Activated CD4-positive, alpha-beta memory T cell treated with anti-CD3 and anti-CD28 coated beads, Interleukin-2, amount 10 ng/mL, durations not matched to agents 7 days and 5 days (primary cell): ENCODE measurements at places on chromosomes 12 and 14.

GRCh38 chr14:50758305-50758704 lies 72.7 kb downstream of the NIN start:
- H3K4me1 ChIP-seq: peaks cover 11% of the 10 kb centered on the region
- H3K27ac ChIP-seq: no peak overlapping the region
- H3K36me3 ChIP-seq: peaks cover 47% of the 10 kb centered on the region
- no peak for DNase-seq
- no peaks in the 10 kb centered on the region for H3K27me3 ChIP-seq

- H3K27ac ChIP-seq: no peak overlapping the region
- H3K36me3 ChIP-seq: no peaks in the 10 kb centered on the region
- no peak for DNase-seq
Observed at GRCh38 chr14:25411781-25412757, 362.1 kb upstream of the STXBP6 start.

- H3K4me1 ChIP-seq: peaks cover 2% of the 10 kb centered on the region
- H3K4me3 ChIP-seq: no peak within 1 kb of the TSS
- H3K36me3 ChIP-seq: no peaks in the 10 kb centered on the region
- H3K27ac ChIP-seq: no peak within 1 kb of the TSS
- H3K27me3 ChIP-seq: peaks cover 3% of the 10 kb centered on the region
- DNase-seq: no peak
Observed at GRCh38 chr14:23376482-23377197, at the start of gene CMTM5. Gene CMTM5, plus strand, starts transcription at chr14:23377046. Its CDS starts 206 bp downstream, at chr14:23377252.

GRCh38 chr12:82527165-82527780 lies 159.4 kb upstream of the TMTC2 start:
- no peaks in the 10 kb centered on the region for H3K4me1 ChIP-seq
- H3K36me3 ChIP-seq: no peaks in the 10 kb centered on the region
- peaks cover 15% of the 10 kb centered on the region for H3K27me3 ChIP-seq
- no peak overlapping the region for H3K27ac ChIP-seq
- no peak overlapping the region for H3K4me3 ChIP-seq

DNA sequence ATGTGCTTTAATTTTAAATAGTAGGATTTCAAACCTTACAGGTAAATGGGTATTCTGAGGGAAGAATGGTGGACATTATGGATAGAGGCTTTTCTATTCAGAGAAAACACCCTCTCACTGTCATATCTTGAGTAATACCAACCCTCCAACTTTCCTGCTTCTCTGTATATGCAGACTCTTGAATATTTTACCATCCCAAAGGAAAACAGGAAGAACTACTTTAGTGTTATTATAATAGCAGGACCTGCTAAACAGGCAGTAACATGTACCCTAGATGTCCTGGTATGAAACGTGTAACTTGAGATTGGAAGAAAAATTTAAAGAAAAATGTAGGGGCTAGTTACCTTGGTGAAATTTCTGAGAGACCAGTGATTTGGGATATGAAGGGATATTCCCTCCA lies 82.9 kb upstream of the TRHDE start:
- no peak for DNase-seq
- H3K4me3 ChIP-seq: no peak overlapping the region
- no peaks in the 10 kb centered on the region for H3K27me3 ChIP-seq
- no peaks in the 10 kb centered on the region for H3K4me1 ChIP-seq
- H3K27ac ChIP-seq: no peak overlapping the region
- H3K36me3 ChIP-seq: no peaks in the 10 kb centered on the region

DNA sequence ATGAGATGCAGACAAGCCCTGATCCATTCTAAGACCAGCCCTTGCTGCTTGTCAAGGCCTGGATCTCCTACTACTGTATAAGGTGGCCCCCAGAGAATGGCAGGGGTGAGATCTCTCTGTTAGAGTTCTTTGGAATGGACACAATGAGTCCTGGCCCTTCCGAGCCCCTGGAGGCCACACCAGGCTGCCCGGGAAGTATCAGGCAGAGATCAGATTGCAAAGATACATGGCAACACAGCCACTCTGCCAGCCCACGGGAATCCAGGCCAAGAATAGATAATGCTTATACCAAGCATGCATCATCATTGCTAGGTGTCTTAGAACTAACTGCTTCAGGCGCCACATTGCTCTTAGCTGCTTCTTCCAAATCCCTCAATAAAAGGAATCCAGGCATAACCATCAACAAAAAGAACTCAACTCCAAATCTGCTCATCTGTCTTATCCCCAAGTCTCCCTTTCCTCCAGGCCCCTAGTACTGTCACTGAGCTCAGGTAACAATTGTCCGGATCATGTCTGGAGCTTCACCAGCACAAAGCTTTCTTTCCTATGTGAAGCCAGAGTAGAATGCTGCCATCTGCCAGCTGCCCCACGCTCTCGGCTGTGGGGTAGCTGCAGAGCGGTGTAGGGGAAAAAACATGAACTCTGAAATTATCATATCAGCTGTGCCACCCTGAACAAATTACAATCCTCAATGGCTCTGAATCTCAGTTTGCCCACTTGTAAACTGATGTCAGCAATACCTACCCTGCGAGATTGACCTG lies 5.5 kb upstream of the VASH1 start:
- H3K36me3 ChIP-seq: no peaks in the 10 kb centered on the region
- H3K4me3 ChIP-seq: no peak overlapping the region
- no peak for DNase-seq
- H3K27me3 ChIP-seq: peaks cover 33% of the 10 kb centered on the region
- H3K4me1 ChIP-seq: peaks cover 3% of the 10 kb centered on the region

- no peak overlapping the region for H3K27ac ChIP-seq
- no peak overlapping the region for H3K4me3 ChIP-seq
- no peak for DNase-seq
- no peaks in the 10 kb centered on the region for H3K27me3 ChIP-seq
- peaks cover 10% of the 10 kb centered on the region for H3K36me3 ChIP-seq
- peaks cover 20% of the 10 kb centered on the region for H3K4me1 ChIP-seq
Observed at GRCh38 chr14:98122527-98122926, 1149.5 kb downstream of the BCL11B start.

- DNase-seq: no peak
- H3K27ac ChIP-seq: no peak overlapping the region
Observed at GRCh38 chr12:113240395-113240794, 19.1 kb downstream of the TPCN1 start.

DNA sequence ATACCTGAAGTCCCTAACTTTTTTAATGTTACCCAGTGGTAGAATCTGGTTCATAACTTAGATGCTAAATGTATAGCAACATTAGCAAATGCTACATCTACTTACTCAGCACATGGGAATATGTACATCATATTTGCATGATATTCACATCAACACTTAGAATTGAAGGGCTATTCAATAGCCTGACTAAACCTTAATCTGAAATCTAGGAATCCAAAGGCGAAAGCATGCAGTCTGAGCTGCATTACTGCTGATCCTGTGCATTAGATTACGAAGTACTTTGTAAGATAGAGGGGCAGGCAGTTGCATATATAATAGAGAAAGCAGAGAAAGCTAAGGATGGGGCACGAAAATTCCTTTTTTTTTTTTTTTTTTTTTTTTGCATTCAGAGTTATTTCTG lies 40.4 kb downstream of the SLC38A4 start:
- H3K36me3 ChIP-seq: no peaks in the 10 kb centered on the region
- DNase-seq: no peak
- H3K27me3 ChIP-seq: peaks cover 19% of the 10 kb centered on the region
- no peaks in the 10 kb centered on the region for H3K4me1 ChIP-seq
- no peak overlapping the region for H3K4me3 ChIP-seq
- no peak overlapping the region for H3K27ac ChIP-seq

DNA sequence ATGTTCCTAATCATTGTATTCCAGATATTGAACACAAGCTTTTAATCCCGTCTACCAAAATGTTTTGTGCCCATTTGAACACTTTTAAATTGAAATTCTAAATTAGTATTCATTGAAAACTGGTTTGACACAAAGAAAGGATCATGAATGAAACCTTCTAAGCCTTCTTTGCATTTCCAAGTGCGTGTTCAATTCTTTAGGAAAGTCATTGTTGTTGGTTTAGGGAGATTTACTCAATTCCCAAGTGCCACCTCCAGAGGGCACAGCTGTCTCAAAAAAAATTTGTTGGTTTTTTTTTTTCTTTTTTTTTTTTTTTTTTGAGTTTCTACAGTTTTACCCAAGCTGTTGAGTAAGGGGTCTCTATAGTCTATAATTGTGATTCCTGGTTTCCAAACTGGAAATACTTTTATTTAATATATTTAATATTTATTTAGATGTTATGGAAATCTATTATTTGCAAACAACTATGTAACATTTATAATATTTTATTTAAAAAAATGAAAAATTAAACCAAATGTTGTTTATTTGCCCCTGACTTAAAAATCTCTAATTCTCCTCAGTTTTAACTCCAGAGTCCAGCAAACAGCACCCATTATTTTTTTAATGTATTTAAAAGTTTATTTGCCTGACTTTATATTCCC lies 79.9 kb downstream of the NEDD1 start:
- H3K4me3 ChIP-seq: no peak overlapping the region
- H3K4me1 ChIP-seq: peaks cover 4% of the 10 kb centered on the region
- H3K27me3 ChIP-seq: peaks cover 35% of the 10 kb centered on the region
- H3K36me3 ChIP-seq: no peaks in the 10 kb centered on the region
- DNase-seq: no peak

DNA sequence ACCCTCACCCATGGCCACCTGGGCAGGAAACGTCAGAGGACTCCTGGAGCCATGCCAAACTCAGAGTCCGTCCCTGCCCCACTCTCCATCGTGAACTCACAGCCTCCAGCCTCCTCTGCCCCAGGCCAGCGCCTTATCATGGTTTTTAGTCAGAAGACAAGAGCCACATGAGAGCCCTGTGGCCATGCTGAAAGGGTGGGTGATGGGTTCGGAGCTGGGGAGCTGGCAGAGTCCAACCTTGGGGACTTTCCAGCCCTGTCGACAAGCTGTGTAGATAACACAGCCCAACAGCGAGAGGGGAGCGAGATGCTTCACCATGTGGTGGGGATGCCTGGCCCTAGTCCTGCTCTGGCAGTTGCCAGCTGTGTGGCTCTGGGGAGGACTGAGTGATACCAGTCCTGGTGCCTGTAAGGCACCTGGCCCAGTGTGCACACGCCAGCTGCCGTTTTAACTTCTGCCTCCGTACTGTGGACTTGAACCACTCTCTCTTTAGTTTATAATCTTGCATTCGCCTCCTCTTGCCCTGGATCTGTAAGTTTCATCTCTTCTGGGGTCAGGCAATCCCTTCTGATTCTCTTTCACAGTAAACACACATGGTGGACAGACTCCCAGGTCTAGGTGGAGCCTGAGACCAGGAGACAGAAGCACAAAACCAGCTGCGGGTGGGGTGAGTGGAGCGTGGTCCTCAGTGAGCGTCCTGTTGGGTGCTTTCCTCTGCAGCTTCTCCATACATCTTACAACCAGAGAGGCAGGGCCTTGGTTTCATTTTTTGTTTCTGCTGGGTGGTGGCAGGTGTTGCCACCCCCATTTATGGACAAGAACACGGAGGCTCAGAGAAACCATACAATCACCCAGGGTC lies 55.3 kb downstream of the RIN3 start:
- H3K4me3 ChIP-seq: no peak overlapping the region
- no peak for DNase-seq
- peaks cover 22% of the 10 kb centered on the region for H3K36me3 ChIP-seq
- peaks cover 24% of the 10 kb centered on the region for H3K4me1 ChIP-seq

DNA sequence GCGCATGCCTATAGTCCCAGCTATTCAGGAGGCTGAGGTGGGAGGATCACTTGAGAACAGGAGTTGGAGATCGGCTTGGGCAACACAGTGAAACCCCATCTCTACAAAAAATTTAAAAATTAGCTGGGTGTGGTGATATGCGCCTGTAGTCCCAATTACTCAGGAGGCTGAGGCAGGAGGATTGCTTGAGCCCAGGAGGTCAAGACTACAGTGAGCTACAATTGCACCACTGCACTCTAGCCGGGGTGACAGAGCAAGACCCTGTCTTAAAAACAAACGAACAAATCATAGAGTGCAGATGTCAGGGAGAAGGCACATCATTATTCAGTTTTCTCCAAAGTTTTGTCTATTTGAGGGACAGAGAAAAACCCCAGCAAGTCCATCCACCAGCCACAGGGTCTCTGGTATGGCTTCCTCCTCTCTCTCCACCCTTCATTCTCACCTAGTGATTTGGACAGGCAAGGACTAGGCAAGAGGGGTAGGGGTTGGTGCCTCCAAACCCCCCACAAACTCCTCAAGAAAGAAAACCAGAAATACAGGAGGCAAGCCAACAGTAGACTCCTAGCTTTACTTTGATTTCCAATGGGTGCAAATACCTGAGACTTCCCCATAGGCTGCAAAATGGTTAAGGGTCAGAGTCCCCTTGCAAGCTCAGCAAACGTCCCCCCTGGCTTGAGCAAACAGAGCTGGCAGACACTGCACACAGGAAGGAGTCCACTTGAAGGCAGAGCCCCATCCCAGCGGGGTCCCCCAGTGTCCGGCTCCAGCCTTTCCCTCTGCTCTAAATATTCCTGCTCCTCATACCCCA lies 26.5 kb upstream of the RPLP0 start:
- no peak for DNase-seq
- no peak overlapping the region for H3K4me3 ChIP-seq
- H3K4me1 ChIP-seq: peaks cover 74% of the 10 kb centered on the region
- no peaks in the 10 kb centered on the region for H3K27me3 ChIP-seq
- peak overlapping the region; percentile 26 for H3K27ac ChIP-seq
- H3K36me3 ChIP-seq: peaks cover 51% of the 10 kb centered on the region

DNA sequence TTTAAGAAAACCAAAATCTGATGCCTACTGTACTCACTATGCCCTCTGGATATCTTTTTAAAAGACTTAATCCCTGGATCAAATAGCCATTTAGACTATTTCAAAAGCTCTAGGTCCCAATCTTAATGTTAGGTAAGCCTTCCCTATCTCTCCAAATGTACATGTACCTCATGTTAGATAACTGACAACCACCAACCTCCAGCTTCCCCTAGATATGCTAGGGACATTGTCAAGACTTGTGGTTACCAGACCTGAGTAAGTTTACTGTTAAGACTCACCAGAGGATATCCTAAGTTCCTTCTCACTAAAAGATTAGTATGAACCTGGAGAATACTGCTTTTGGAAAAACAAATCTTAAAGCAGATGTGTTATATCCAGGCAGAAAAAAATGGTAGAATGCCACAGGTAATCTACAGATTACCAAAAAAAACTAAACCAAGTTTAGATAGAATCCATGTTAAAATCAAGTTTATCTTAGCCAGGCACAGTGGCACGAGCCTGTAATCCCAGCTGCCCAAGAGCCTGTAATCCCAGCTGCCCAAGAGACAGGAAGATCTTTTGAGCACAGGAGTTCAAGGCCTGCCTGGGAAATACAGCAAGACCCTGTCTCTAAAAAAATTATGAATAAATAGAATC lies 9.7 kb downstream of the NAP1L1 start:
- H3K27ac ChIP-seq: no peak overlapping the region
- H3K4me1 ChIP-seq: peaks cover 63% of the 10 kb centered on the region
- H3K27me3 ChIP-seq: no peaks in the 10 kb centered on the region
- peaks cover 65% of the 10 kb centered on the region for H3K36me3 ChIP-seq
- H3K4me3 ChIP-seq: no peak overlapping the region
- no peak for DNase-seq

DNA sequence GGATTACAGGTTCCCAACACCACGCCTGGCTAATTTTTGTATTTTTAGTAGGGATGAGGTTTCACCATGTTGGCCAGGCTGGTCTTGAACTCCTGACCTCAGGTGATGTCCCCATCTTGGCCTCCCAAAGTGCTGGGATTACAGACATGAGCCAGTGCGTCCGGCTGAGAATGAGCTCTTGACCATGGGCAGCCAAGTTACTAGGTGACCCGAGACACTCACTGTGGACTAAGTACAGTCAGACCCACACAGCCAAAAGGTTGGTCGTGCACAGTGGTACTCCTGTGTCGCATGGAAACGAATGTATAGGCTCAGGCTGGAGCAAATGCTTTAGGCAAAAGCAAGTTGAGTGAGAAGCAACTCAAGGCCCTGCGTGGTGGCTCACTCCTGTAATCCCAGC lies 21.0 kb downstream of the DLK1 start:
- peaks cover 2% of the 10 kb centered on the region for H3K27me3 ChIP-seq
- DNase-seq: no peak
- H3K27ac ChIP-seq: no peak overlapping the region
- no peaks in the 10 kb centered on the region for H3K36me3 ChIP-seq
- no peak overlapping the region for H3K4me3 ChIP-seq
